ENCODE measurements at places on chromosomes 12 and 14.
A peak's percentile ranks its signal among the peaks of the same experiment; 100 is the strongest.

DNA sequence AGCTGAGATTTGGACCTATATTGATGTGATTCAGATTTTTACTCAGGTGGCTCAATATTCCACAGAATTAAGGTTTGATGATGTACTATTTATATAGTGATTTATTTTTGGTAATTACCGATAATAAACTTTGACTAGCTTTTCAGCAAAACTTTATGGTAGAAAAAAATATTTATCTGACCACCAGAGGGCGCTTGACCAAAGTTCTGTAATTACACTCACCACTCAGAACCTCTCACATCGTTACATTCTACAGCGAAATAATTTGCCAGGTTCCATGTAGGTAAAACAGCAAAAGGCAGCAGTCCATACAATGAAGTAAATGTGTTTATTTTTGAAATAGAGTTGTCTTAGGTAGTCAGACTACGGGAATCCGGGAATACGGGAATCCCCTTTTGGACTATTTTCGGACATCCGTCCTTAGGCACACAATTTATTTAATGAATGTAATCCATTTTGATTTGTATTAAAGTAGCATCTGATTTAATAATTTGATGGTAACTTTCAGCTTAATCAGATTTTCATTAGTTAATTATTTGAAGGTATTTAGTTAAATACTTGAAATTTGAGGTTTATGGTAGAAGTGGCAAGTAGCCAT is 143.0 kb upstream of the DDHD1 start:
- peak; percentile 62 for DNase-seq

GRCh38 chr14:104881369-104881979 is 16.4 kb downstream of the CEP170B start:
- no peak for DNase-seq

- no peak for DNase-seq
These were observed 812 bp downstream of the NABP2 start for GRCh38 chr12:56224954-56225353.

GRCh38 chr14:101687756-101688546 is 73.6 kb upstream of the PPP2R5C start:
- no peak for DNase-seq

- no peak for DNase-seq
These were observed 875.2 kb downstream of the FLRT2 start for GRCh38 chr14:86404989-86405649.

- no peak for DNase-seq
These were observed 16.8 kb upstream of the OR6S1 start for GRCh38 chr14:20658246-20658645.

- DNase-seq = no peak
These were observed 10.4 kb downstream of the SAV1 start for GRCh38 chr14:50657753-50658152.

- DNase-seq = no peak
These were observed 1330.4 kb downstream of the SLC16A7 start for GRCh38 chr12:60926256-60926655.

GRCh38 chr12:104460973-104461698 is 4.4 kb downstream of the CHST11 start:
- peak; percentile 34 for DNase-seq

GRCh38 chr14:51921026-51921425 is 60.6 kb downstream of the GNG2 start:
- no peak for DNase-seq

- no peak for DNase-seq
These were observed 81.6 kb downstream of the ADGRD1 start for GRCh38 chr12:131035245-131035681.

GRCh38 chr12:25041006-25041741 is 92.3 kb upstream of the BCAT1 start:
- DNase-seq = no peak

DNA sequence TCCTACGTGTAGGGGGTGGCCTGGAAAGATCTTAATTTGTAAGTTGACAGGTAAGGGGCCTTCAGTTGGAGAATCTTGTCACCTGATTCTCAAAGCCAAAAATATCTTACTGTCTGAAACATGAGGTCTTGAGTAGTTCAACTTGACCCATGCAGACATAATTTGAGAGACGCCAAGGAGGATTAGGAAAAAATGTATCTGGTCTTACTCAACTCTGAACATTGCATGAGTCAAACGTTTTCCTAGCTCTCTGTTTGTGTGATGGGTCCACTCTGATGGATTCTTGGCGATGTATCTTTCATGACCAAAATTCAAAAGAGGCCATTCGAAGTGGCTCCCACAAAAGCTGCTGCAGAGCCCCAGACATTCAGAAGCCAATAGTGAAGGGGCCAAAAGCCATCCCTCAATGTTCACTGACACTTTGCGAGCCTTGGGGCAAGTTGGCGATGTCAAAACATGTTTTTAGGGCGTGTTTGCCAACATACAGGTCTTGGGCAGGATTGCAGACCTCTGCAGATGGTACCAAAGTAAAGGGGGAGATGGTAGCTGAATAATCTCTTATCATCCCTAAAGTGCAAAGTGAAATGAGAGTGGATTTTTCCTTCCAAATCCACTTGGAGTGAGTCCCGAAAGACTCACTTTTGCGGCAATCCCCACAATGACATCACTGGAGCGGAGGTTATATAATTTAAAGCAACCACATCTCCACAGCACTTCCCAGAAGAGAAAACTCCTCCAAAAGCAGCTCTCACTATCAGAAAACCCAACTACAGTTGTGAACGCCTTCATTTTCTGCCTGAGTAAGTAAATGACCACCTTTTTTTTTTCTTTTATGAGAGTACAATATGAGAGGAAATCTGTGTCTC is at the start of gene BDKRB1:
Gene BDKRB1, plus strand, starts transcription at position 710 of the 866 bp plus-strand sequence. CDS start 7,473 bp downstream, outside the sequence.
- no peak for DNase-seq

GRCh38 chr14:49405291-49405690 is 180.9 kb downstream of the RPS29 start:
- DNase-seq = no peak

- no peak for DNase-seq
These were observed 62.7 kb downstream of the CHST11 start for GRCh38 chr12:104519190-104520019.

- DNase-seq = peak; percentile 97
These were observed 133.4 kb downstream of the KICS2 start for GRCh38 chr12:64088431-64089349.

GRCh38 chr12:68483592-68484383 is 126.9 kb upstream of the RAP1B start:
- peak; percentile 19 for DNase-seq

DNA sequence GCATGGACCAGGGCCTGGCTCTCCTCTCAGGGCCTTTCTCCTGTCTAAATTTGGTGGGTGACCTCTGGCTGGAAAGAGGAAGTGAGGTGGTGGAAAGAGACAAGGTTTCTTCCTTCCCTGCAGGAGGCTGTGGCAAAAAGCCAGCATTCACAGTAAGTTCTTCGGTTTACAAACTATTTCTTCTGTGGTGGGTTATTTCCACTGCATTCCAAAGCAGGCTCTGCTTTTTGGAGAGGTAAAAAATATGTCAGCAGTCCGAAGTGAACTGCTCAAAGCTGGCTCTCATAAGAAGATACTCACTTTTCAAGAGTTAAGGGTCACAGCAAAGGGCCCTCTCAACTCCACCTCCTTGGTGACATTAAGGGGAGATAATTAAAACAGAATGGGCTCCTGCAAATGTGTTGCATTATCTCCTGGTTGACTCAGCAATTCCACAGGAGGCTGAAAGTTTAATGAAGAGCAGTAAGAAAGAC is 48.9 kb upstream of the POC1B start:
- no peak for DNase-seq

DNA sequence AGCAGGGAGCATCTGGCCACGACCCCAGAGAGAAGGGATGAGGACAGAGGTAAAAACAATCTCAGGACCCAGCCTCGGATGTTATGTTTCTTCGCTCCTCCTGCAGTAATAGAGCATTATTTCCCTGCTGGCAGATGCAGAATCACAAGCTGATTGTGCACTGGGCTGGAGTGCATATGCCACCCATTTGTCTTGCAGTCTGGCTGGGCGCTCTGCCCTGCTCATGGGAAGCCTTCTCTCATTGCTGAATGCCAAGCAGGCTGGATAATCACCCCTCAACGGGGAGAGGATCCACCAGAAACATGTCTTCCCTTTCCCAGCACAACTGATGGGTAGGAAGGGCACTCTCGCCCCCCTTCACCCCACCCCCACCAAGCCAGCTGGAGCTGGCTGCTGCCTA is 8.5 kb upstream of the VASH1 start:
- no peak for DNase-seq

- DNase-seq = peak; percentile 35
These were observed 79.7 kb downstream of the DUSP16 start for GRCh38 chr12:12482959-12483358.

DNA sequence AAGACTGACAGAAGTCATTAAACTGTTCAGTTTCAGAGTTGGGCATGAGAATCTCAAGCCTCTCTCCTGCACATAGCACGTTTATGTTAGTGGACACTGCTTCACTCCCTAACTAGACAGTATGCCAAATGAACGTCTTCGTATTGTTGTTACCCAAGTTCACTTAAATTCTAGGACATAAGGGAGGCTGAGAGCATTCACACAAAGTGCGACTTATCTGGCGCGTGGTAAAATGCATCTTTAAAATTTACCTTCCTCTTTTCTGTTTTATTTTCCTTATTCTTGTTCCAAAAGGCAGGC is 166.3 kb downstream of the AKAP6 start:
- no peak for DNase-seq

GRCh38 chr12:59736359-59736758 is 140.5 kb downstream of the SLC16A7 start:
- no peak for DNase-seq

DNA sequence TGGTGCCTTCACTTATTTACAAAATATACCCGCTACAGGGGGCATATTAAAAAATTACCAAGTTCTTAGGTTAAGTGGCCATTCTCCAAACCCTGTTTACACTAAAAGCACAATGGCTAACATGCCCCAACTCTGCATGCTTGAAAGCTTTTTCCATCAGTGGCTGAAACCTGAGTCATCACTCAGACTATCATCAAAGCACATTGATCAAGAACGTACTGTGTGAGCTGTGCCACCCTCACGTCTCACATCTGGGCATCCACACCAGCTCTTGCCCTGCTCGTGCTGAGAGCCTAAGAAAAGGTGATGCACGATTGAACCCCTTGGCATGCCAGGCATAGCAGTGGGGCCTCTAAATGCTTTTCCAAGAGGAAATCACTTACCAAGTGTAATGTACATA is 13.2 kb downstream of the AQP6 start:
- no peak for DNase-seq

GRCh38 chr14:92683041-92683440 is 65.4 kb downstream of the LGMN start:
- no peak for DNase-seq

GRCh38 chr14:24093901-24094840 is at the start of gene PCK2:
PCK2 (plus strand) TSS chr14:24094311; CDS start chr14:24094406, 95 bp downstream.
- peak; percentile 98 for DNase-seq

DNA sequence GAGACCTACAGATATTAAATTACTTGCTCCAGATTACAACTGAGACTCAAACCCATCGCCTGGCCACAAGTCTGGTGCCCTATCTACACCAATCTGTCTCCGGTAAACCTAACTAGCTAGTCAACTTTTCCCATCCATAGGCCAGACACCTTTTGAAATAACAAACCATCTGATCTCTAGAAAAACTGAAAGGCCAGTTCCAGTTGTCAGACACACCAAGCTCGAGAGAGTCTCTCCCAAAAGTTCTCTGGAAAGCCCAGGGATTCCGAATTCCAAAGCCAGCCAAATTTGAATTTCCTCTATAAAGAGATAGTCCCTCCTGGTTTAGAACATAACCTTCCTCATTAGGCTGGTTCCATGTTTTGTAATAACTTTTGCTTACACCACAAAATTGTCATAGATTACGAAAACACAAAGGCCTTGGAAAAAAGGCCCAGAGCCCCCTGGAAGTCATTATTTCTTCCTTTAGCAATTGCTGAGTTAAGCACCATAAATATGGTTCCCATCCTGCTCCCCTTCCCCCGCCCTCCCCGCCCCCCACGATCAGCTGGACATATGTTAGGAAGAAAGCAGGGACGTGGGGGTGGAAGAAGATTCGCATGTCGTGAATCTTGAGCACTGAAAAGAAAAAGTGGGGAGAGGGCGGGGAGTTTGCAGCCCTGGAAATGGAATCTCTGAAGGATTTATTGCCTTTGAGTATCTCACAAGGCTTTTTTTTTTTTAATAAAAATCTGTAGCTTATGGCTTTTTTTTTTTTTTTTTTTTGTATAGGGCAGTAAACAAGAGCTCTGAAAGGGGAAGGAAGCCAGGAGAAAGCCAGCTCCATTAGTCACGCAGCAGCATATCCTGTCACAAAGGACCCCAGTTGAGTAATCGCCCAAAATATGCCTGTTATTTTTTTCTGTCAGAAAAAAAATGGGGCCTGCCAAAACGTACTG is 110.4 kb downstream of the ZFP36L1 start:
- peak; percentile 90 for DNase-seq

- DNase-seq = no peak
These were observed 53.8 kb downstream of the GALNT9 start for GRCh38 chr12:132275631-132276030.

DNA sequence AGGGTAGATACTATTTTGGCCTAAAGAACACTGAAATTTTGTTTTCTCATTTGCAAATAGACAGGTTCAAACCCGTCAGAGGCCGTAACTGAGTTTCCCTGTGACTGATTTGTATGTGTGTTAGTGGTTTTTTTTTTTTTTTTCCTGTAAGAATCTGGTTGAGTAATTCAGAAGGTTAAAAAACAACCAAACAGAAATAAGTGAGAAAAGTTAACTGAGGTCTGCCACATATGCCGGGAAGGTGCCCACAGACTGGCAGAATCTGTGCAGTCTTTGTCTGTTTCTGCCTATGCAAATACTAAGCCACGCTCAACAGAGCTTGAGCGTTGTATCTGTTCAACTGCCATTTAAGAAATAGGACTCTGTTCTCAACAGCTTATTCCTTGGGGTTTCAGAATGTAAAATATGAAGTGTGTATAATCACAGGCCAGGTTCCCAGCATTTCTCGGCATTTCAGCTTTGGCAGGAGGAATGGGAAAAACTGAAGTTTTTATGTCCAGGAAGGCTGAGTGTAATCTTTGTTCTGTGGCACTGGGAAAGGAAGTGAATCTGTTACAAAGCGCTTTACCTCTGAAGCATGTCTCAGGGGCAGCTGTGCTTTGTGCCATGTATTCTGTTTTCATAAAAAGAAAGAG is 181.9 kb downstream of the PRKCH start:
- no peak for DNase-seq

GRCh38 chr12:9372202-9372601 is 164.0 kb upstream of the PZP start:
- peak; percentile 60 for DNase-seq

DNA sequence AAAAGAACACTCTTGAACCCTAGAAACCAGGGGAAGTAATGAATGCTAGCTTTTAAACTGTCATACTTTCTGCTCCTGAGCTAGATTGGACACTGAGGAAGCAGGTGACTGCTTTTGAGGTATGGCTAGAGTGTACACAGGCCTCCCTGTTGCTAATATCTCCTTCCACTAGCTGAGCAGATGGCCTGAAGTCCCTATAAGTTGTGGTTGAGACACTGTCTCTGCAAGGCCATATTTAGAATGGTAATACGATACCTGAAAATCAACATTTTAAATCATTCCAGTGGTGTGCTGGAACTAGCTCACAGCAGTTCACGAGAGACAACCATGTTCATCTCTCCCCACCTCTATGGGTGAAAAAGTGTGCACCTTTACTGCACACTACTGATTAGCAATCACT is 46.4 kb upstream of the BMP4 start:
- no peak for DNase-seq
